ENCODE measurements at places on chromosomes 5 and 9.

GRCh38 chr5:40679913-40680681 is at the start of gene PTGER4:
Gene PTGER4, plus strand, starts transcription at chr5:40679915. Its CDS starts 1,079 bp downstream, at chr5:40680994.
- DNase-seq = no peak

DNA sequence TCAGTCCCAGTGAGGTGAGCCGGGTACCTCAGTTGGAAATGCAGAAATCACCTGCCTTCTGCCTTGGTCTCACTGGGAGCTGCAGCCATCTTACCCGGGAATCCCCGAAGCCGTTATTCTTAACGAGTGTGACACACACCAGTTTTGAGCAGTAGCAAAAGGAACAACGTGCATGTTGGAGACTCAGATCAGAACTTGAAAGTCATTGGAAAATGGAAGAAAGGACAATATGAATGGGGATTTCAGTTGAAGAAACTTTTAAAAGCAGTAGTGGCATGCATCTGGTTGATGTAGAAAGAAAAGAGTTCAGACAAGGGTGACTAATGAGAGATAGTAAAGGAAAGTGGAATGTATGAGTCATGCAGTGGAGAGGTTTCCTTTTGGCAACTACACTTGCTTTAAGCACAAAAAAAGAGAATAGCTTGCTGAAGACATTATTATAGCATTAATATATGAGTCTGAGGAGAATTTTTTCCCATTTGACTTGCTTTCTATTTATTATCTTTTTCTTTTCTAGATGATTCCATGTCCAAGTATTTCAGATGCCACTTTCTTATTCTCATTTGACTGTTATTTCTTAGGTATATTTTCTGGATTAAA is 44.4 kb upstream of the ANKDD1B start:
- no peak for DNase-seq

DNA sequence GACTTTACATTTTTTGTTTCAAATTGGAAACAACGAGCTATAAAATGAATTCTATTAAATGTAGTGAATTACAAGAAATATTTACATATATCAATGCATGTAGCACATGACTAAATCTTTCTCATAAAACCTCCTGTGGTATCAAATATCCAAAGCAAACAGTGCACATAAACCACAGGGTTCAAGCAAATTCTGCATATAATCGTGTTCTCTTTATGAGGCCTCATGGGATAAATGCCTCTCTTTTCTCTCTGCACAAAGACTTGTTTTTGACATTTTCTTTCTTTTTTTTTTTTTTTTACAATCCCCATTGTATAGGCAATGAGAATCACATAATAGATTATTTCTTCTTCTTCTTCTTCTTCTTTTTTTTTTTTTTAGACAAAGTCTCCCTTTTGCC is 1117.2 kb upstream of the DMAC1 start:
- DNase-seq = no peak

- no peak for DNase-seq
These were observed 91.4 kb downstream of the ADAMTS16 start for GRCh38 chr5:5231576-5231975.

DNA sequence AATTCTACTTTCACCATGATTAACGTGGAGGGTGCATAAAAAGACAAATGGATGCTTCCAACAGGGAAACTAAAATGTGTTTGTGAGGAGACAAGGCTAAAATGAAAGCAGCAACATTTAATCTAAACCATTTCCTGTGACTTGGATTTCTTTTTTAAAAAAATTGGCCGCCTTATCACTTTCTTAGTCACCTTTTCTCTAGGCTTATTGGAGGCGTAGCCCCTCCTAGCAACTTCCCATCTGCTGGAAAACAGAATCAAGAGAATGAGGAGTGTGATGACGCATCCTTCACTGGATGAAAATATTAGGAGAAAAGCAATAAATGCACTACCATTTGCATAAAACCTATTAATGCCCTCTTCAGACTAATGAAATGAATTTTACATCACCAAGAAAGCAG is 791 bp upstream of the GPR150 start:
- no peak for DNase-seq

- no peak for DNase-seq
These were observed 2059.1 kb upstream of the CDH6 start for GRCh38 chr5:29134418-29134817.

DNA sequence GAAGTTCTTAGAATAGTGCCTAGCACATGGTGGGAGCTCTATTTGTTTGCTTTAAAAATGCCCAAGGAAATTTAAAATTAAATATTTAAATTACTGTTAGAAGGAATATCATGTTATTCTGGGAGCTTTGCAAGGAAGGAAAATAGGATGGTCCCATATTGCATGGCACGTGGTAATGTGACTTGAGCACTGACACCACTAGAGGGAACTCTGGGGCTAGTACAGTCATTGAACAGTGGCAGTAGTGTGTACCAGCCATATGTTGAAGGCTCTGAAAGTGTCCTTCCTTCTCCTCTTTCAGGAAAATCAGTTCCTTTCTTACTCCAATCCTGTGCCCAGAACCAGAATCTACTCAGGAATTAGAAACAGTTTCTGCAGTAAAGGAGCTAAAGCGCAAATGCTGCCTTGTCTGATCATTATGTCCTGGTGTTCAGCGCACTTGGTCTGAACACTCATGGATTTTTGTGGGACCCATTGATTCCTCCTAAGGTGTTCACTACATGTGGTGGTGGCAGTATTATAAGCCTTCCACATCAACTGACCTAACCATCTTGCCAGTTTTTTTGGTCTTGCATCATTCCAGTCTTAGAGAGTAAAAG is 54.1 kb downstream of the GDA start:
- no peak for DNase-seq

GRCh38 chr5:10401498-10401897 is 40.2 kb upstream of the ROPN1L start:
- no peak for DNase-seq

- no peak for DNase-seq
These were observed 196.6 kb downstream of the FANCC start for GRCh38 chr9:95120781-95121370.

All from cortex of kidney (tissue), 1 donor.